ENCODE measurements at places on chromosomes 12 and 14. TPM values are rescaled to one million over a fixed set of nuclear protein-coding genes. Genes with fewer than 3 reads are reported as not detected.

The POU6F1 gene
- total RNA-seq: 5.8 TPM

DNA sequence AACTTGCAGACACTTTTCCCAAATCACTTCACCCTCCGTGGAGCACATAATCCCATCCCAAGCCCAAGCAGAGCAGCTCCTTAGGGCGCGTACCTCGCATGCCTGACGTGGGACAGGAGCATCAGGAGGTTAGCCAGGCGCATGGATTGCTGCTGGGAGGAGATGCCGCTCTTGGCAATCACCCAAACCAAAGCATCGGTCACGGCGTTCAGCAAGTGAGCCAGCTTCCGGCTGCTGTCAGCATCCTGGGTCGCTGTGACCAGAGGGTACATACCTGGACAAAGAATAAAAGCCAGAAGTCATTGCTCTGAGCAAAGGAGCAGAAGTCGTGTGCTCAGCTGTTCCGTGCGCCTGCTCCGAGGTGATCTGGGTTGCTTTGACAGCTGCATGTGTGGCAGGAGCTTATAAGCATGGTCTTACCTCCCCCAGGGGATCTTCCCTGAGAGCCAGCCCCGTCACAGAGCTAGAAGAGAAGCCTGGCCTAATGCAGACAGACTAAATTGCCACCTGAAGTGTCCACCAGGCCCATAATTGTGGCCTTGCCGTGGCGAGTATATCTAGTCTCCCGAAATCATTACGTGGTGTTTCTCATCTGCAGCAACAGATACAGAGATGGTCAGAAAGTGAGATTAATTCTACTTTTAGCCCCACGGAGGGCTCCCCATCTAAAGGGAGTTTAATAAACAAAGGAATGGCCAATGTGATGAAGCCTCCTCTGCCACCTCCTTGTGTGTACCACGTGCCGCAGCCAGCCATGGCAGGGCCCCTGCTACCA lies 59.1 kb downstream of the ESR2 start:
- no peaks in the 10 kb centered on the region for H3K36me3 ChIP-seq
- DNase-seq: no peak
- no peak overlapping the region for H3K27ac ChIP-seq
- H3K4me1 ChIP-seq: no peaks in the 10 kb centered on the region

DNA sequence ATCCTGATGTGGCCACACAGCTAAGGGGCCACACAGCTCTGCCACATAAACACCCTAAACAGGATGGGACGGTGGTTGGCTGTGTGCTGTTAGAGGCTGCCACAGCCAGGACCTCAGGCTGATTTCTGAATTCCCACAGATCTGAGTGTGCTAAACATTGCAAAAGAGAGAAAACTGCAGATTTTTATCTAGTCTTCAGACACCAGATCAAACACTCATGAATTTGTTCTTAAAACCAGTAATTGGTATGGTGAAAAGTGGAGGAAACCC lies 190.7 kb downstream of the MON2 start:
- H3K4me3 ChIP-seq: no peak overlapping the region
- H3K4me1 ChIP-seq: no peaks in the 10 kb centered on the region
- H3K27ac ChIP-seq: no peak overlapping the region
- no peaks in the 10 kb centered on the region for H3K27me3 ChIP-seq
- H3K36me3 ChIP-seq: no peaks in the 10 kb centered on the region
- DNase-seq: no peak

DNA sequence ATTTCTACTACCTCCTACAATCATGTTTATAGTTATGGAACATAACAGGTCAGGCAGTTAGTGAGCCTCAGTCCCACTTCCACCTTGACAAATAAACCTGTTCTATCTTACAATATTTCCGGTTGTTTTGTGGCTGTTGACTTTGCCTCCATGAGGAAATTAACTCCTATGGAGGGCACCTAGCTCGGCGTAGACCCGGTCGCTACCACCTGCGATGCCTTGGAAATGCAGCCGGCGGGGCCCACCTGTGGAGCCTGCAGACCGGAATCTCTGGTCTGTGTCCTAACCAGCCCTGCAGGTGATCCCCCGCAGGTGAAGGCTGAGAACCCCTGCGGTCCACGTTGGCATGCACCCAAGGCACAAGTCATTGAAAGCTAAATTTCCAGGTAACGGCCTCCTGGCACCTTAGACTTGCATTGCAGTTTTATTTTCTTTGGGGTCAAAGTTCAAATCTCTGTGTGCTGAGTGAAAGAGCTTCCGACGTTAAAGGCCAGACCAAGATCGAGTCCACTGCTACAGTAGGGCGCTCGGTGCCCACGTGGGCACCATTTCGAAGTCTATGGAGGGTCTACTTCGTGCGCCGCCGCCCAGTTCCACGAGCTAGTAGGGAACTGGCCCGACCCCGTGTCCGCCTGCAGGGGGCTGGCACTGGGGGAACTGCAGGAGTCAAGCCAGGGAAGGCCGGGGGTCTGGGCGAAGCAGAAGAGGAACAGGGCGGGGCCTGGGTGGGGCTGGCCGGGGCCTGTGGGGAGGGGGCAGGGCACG lies 782 bp upstream of the PIWIL1 start:
- H3K27ac ChIP-seq: no peak overlapping the region
- no peak overlapping the region for H3K4me3 ChIP-seq
- H3K36me3 ChIP-seq: no peaks in the 10 kb centered on the region

- H3K27ac ChIP-seq: no peak overlapping the region
- no peaks in the 10 kb centered on the region for H3K27me3 ChIP-seq
- DNase-seq: no peak
- no peaks in the 10 kb centered on the region for H3K4me1 ChIP-seq
Observed at GRCh38 chr14:104102282-104102914, 16.9 kb downstream of the ASPG start.
